NCI-H1436 treated with DMSO at 0.1 percent for 48 hours (cell line): ENCODE measurements at places on chromosomes 7 and 10.

DNA sequence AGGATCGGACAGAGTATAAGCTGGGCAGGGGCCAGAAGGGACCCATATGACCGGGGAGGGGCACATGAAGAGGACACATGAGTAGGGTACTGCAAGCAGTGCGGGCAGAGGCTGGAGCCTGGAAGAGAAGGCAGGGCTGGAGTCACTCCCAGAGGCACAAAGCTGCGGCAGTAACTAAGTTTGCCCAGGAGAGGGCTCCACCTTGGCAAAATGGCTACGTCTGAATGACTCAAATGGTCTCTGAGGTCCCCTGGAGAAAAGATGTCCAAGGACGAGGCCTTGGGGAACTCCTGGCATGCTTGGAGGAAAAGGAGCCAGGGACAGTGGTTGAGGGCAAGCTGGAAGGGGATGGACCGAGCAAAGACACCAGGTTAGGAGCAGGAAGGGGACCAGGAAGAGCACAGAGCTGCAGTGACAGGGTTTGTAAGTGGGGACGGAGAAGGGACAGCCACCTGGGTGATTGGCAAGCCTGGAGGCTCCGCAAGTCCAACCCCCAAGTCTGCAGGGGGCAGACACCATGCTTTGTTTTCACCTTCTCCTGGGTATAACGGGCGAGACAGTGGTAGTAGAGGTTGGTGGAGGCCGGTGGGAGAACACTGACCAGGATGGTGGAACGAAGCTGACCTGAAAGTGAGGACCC, 43.1 kb upstream of the LBX1 start:
- DNase-seq: peak; percentile 12

GRCh38 chr7:18808026-18808425, 309.4 kb downstream of the TWIST1 start:
- DNase-seq: no peak

GRCh38 chr7:103524042-103524907, 78.3 kb upstream of the SLC26A5 start:
- no peak for DNase-seq

DNA sequence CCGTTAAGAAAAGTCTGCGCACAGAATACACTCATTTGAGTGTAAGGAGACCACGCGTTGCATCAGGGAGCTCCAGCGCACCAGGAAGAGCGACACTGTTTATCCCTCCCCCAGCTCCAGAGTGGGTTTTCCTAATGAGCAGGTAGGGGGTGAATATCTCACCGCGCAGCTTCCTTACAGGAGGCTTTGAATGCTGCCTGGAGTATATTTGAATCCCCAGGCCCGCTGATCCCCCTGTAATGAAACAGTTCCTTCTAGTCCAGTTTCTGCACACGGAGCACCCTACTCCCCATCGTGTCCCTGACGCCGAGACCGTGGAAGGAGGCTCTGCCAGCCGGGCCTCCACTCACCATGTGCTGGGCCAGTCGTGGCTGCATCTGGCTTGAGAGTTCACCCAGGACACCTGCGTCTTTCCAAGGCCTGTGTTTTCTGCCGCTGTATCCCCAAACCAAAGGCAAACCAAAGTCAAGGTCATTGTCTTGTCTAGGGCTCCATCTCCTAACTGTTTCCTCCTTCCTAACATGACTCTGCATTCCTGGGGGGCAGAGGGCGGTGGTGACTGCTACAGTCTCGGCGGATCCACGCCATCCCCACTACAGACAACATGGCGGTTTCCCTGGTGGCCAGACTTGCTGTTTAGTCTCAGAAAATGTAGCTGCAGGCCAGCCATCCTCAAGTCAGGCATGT, 167.8 kb downstream of the USP6NL start:
- no peak for DNase-seq

GRCh38 chr7:13055732-13056368, 368.4 kb downstream of the ARL4A start:
- no peak for DNase-seq

DNA sequence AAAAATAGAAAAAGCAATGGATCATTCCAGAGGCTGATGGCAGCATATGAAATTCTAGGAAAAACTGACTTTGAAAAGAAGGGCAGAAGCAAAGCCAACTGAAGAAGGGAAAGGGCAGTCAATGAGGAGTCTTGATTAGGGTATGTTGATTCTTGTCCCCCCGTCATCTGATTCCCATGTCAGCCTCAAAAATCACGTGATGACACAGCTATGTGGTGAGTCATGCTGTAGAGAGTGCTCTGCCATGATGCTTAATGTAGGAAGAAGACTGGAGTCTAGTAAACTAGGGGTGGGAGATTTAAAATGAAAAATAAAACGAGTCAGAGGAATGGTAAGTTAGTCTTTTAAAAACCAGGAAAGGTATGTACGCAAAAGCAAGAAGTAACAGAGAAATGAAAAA, 3.9 kb upstream of the POU6F2 start:
- no peak for DNase-seq

DNA sequence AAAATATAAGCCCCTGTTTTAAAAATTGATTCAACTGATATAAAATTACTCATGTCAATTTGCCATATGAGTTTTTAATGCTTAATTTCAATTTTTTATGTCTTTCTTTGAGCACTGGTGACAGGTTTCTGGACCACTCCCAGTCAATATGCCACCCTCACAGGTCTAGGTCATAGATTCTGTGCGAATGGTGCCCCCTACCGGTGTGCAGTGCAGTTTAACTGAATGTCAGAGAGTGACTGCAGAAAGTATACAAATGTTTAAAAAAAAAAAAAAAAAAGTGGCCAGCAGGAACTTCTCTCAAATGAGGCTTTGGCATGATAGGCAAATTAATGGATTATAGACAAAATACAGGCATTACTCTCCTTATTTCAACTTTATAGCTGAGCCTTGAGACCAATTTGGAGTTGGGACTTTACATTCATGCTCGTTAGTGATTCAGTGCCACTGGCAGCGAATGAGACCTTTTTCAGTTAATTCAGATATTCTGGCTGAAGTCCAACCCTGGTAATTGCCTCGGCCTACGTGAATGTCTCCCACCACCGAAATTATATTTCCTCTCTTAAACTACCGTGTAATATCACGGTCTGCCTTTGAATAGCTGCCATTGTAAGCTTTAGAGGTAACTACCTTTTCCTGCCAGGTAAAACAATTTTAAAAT, 427.6 kb downstream of the PHTF2 start:
- DNase-seq: no peak

- DNase-seq: no peak
These were observed 2.3 kb upstream of the JAKMIP3 start for GRCh38 chr10:132063432-132063831.
